NCI-H187 treated with DMSO at 0.1 percent for 48 hours (cell line): ENCODE measurements at places on chromosomes 16 and 17.

DNA sequence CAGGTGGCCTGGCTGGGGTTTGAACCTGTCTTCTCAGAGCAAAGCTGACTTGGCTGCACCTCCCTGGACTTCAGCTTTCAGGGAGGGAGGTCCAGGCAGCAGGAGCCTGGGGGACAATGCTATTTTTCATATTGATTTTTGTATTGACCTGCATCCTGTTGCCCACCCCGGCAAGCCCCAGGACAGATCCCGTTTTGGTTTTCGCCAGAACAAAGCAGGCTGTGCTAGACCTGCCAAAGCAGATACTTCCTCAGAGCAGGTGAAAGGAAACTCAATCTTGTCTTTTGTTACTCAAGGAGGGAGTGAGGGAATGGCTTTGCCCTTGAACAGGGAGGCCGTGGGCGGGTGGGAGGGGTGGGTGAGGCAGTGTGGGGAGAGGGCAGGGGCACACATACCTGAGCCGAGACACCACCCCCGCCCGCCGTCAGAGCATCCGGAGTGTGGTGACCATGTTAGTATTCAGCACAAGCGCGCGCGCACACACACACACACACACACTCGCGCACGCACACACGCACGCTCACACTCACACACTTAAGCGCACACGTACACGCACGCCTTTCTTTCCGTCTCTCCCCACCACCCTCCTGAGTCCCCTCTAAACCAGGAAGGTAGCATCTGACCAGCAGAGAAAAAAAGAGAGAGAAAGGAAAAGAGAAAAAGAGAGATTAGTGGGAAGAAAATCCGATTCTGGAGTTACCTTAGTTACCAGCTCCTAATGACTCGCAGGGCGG is 59.5 kb downstream of the RAI1 start:
- no peak for DNase-seq

DNA sequence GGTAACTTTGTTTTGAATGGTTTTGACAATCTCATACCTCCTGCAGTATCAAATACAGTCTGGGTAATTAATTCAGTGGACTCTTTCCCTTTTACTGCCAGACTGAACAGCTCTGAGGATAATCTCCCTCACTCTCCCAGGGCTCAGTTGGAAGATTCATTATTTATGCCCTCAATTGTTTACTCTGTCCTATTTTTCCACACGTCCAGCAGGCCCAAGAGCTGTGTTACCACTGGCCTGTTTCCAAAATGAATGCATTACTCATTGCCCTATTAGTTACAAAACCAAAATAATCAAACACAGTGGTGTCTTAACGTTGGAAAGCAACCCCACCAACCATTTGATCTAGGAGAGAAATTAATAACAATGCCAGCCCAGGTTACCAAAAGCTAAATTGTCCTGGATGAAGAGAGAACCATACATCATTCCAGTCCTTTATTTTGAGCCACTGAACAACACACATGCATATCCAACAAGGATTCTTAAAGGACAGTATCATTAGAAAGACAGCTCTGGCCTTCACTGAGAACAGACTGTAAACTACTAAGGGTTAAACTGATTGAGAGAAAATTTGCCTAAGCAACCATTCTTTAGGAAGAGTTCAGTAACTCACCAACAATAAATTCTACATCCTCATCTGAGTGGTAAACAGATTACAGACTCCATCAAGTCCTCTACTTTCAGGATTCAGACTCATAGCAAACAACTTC is 34.5 kb downstream of the FAM222B start:
- DNase-seq, result no peak

- no peak for DNase-seq
Observed at GRCh38 chr17:2250140-2251095, 53.2 kb downstream of the SMG6 start.

GRCh38 chr16:73124665-73125375 is 76.9 kb upstream of the ZFHX3 start:
- DNase-seq, result no peak

GRCh38 chr16:71883168-71883848 is 674 bp downstream of the ZNF821 start:
- DNase-seq, result no peak

DNA sequence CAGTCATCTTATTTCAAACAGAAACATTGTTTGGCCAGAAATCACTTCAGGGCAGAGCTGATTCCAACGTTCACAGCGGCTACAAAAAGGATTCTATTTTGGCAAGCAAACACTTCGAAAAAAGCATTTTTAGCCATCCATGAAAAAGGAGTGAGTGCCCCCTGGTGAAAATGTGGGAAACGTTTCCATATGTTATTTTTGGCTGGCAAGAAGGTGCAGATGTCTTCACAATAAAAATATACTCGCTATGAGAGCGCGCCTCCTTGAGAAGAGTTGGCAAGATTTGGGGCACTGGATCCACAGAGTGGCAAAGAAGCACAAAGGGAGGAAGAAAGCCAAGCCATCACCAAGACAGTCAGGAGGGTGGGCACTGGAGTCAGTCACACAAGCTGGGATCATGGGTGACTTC is 191.1 kb downstream of the CHD9NB start:
- DNase-seq, result peak; percentile 27

DNA sequence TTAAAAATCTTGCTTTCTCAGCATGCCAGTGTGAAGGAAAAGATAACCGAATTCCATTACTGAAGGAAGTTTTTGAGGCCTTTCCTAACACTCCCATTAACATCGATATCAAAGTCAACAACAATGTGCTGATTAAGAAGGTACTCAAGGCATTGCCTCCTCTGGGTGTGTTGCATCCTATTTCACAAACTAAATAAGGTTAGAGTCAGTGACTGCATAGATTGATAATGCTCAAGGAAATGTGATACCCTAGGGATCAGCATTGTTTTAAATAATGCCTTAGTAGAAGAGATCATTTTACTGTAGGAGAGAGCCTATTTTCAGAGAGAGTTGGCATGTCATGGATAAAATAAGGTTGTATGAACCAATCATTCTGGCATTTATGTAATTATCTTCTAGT is 36.8 kb downstream of the GDPD1 start:
- no peak for DNase-seq

GRCh38 chr16:69199382-69199781 is 12.4 kb downstream of the SNTB2 start:
- no peak for DNase-seq

DNA sequence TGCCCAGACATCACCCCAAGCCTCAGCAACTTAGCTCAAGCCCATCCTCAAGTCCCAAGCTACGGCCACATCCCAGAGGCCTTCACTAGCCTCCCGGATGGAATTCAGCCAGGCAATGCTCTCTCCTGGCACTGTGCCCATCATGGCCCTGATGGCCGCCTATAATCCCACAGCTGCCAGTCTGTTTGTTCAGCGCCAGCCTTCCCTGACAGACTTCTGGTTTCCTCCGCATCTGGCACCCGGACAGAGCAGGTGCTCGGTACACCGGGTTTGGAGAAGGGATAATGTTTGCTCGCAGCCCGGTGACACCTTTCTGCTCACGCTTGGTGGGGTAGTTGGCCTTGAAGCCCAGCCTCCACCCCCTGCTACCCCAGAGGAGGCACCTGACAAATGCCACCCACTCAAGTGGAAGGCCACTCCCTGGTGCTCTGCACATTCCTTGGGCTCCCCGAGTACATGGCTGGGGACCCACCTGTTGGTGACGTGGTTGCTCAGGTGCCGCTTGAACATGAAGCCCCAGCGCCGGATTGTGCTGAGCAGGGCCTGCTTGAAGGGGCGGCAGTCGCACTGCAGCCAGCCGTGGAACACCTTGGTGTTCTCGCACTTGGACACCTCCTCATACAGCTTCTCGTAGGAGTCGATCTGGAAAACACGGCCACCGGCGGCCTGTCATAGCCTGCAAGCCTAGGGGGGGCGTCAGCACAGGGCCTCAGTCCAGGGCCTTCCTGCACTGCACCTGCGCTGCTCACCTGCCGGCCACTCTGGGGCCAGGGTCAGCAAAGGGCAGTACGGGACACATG is 47.1 kb downstream of the DNAH17 start:
- DNase-seq, result peak; percentile 73

GRCh38 chr17:39200070-39200879 is at the start of gene RPL19:
TSS of gene RPL19 (plus strand) at chr17:39200283. CDS start at chr17:39200345, 62 bp downstream.
- no peak for DNase-seq

DNA sequence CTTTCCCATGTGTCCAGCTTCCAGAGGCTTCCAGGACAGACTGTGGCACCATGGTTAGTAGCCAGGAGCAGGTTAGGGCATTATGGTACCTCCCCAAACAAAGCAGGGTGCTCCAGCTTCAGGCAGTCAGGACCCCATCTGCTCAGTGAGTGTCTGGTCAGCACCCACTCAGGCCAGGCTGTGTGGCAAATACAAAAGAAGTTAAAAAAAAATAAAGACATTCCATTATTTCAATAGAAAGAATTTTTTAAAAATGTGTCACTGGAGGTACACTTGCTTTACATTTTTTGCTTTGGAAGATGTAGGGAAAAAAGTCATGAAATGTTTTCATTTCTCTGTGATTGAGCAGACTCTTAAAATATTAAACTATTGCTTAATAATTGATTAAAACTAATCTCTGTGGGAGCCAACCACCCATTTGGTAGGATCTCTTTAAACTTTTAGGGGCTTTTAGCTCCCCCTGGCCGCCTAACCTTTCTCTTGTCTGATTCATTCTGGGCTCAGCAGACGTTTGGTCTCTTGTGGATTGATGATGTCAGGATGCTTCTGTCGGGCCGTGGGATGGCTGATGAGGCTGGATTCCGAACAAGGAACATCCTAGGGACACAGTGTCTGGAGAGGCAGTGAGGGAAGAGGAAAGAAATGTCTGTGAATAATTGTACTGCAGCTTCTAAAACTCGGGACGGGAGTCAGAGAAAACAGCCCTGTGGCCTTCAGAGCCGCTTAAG is 28.4 kb upstream of the NPTX1 start:
- DNase-seq, result no peak

- no peak for DNase-seq
Observed at GRCh38 chr16:962366-962765, 8.4 kb downstream of the LMF1 start.

DNA sequence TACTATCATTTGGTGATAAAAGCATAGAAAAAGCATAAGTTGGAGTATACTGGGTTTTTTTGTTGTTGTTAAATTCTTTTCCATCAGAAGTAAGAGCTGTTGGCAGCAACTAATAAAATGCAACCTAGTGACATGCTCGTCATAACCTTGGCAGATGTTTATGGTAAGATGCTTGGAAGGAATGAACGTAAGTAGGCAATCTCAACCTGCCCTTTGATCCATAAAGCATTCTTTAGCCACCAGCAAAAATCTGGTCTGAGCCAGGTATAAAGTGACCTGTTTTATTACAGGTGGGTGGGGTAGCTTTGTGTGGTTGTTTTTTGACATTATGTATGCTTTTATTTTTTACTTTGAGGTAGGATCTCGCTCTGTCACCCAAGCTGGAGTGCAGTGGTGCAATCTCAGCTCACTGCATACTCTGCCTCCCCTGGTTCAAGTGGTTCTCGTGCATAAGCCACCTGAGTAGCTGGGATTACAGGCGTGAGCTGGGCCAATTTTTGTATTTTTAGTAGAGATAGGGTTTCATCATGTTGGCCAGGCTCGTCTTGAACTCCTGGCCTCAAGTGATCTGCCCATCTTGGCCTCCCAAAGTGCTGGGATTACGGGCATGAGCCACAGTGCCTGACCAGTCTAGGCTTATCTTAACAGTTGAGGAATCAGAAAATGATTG is 22.0 kb downstream of the WSB1 start:
- DNase-seq, result no peak

DNA sequence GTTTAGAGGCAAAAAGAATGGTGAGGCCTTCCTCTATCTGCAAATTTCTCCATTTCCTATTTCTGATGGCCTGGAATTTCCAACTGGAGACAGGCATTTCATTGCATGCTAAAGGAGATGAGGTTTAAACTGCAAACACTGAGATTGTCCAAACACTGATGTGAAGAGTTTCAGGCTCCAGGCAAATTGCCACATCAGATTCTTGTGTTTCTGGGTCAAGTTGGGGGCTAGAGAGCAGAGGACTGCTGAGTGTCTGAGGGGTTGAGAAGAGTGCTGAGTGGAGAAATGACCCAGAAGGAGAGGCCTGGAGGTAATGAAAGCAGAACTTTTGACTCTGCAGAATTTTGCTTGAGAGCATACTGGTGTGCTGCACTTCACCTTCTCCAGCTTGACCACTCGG is 216.7 kb upstream of the MPHOSPH6 start:
- no peak for DNase-seq

GRCh38 chr17:71885662-71886061 is 235.2 kb upstream of the SOX9 start:
- no peak for DNase-seq

GRCh38 chr17:1557355-1558095 is 5.1 kb downstream of the PITPNA start:
- DNase-seq, result no peak

GRCh38 chr16:85171759-85172454 is 59.6 kb upstream of the CIBAR2 start:
- no peak for DNase-seq

DNA sequence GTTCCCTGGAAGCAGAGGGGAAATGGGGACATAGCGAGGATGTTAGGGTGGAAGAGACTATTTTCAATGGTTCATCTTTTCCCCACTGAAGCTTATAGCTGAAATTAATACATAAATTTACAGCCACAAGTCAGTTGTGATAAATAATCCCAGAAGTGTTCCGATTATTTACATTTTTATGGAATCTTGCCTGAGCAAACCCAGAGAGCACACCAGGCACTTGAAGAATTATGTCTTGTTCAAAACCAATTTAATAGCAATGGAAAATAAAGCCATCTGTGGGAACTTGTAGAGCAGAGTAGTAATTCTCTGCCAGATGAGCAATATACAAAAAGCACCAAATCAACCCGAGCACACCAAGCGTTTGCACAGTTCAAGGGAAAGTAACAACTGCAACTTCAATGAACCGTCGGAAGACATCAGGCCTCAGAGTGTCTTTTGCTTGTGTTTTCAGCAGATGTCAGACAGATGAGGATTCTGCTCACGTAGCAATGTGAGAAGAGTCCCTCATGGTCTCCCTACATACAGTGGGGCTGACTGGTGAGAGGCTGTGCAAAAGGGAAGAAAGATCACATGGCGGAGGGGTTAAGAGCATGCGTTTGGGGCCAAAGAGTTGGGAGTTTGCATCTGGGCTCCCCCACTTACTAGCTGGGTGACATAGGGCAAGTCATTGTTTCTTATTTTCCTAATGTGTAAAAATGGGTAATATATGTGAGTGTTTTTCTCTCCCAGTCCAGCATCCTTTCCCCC is 148.7 kb upstream of the HS3ST2 start:
- DNase-seq, result no peak

- DNase-seq, result no peak
Observed at GRCh38 chr17:39115135-39115534, 36.3 kb downstream of the PLXDC1 start.

- DNase-seq, result no peak
Observed at GRCh38 chr16:3610698-3611145, 684 bp downstream of the SLX4 start.

- DNase-seq, result no peak
Observed at GRCh38 chr17:5304636-5305035, 22.6 kb downstream of the RABEP1 start.

GRCh38 chr17:76989519-76989918 is 121.3 kb downstream of the MGAT5B start:
- no peak for DNase-seq

DNA sequence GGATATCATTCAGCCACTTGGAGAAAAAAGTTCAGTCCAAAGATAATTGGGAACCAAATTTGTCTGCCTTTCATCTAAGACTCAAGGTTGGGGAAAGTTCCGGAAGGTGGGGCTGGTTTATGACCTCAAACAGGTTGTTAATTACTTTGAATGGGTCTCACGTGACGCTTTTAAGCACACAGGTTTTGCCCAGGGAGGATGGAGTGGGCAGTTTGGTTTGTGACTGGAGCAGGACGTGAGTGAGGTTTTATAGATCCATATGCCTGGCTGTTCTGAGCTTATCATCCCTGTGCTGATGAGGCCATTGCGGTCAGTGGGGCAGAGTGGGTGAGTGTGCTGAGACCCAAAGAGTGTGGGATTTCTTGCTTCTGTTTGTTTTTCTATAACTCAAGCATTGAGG is 38.7 kb upstream of the GPRC5B start:
- DNase-seq, result no peak

- DNase-seq, result no peak
Observed at GRCh38 chr17:66941773-66942450, 22.6 kb upstream of the CACNG4 start.
